PC-9 (cell line): ENCODE measurements at places on chromosomes 7 and 10. TPM values are rescaled to one million over a fixed set of nuclear protein-coding genes. Genes with fewer than 3 reads are reported as not detected.
A peak's percentile ranks its signal among the peaks of the same experiment; 100 is the strongest.

- peak; percentile 82 for DNase-seq
Observed at GRCh38 chr10:79084012-79084971, 15.5 kb downstream of the ZMIZ1 start.

DNA sequence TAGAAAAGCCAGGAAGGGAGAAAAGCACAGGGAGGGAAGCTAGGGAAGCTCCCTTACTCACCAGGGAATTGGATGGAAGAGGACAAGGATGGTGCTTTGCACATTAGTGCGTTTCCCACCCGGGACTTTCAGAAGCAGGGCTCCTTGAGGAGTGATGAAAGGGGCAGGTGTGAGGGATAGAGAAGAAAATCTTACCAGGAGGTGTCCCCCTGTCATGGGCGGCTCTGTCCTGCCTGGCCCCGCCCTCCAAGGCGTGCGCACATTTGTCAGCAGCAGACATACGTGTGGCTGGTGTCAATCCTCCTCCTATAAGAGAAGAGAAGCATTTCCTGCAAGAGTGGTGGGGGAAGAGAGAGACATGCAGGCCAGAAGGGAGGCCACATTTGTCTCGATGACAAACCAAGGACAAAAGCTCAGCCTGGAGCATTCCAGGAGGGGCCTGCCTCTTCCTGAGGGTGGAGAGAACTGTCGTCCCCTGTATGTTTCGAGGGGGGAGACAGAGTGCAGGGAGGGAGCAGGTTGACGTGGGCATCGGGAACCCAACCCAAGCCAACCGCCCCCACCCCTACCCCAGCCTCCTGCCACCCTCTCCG, 47.4 kb upstream of the COMTD1 start:
- no peak for DNase-seq

GRCh38 chr7:111678281-111678680, 116.0 kb upstream of the IMMP2L start:
- no peak for DNase-seq

- DNase-seq: no peak
Observed at GRCh38 chr10:120580918-120581895, 124.2 kb downstream of the PLPP4 start.

- DNase-seq: no peak
Observed at GRCh38 chr7:40300146-40300670, 165.4 kb downstream of the SUGCT start.

MYL10 gene
- not detected in 2 replicates for total RNA-seq

FOXI2 gene
- total RNA-seq: not detected in 2 replicates

ARHGAP22 gene
- total RNA-seq: 3.2 and 4.0 TPM in 2 replicates

CTAGE4 gene
- 5.8 and 8.2 TPM in 2 replicates for total RNA-seq

COL17A1 gene
- 31.6 and 41.3 TPM in 2 replicates for total RNA-seq

VDAC2 gene
- total RNA-seq: 241 and 243 TPM in 2 replicates
